ENCODE measurements at places on chromosomes 1 and 21.

- no peak for DNase-seq
Measured at GRCh38 chr21:31418377-31419001, 74.4 kb upstream of the TIAM1 start.

- no peak for DNase-seq
Measured at GRCh38 chr1:77016386-77016985, 149.2 kb downstream of the ST6GALNAC5 start.

DNA sequence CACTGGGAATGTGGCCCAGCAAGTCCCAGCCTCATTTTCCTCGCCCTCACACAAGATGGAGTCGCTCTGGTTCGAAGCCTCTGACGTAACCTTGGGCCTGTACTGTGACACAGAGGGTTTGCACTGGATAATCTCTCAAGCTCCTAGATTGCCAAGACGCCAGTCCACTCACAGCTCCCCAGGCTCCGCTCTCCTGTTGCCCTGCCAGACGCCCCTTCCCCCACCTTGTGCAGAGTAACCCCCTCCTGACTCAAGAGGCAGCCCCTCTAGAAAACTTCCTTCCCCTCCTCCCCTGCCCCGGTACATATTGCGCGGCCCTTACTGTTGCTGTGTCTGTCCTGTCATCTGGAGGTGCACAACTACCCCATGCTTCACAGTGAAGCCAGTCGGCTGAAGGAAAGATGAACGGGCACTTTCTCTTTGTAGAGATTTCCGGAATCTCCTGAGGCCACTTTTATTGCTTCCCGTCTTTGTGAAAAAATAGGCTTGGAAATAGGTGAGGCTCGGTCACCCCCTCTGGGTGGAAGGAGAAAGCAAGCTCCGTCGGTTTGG, 981 bp upstream of the KIAA1614 start:
- no peak for DNase-seq

DNA sequence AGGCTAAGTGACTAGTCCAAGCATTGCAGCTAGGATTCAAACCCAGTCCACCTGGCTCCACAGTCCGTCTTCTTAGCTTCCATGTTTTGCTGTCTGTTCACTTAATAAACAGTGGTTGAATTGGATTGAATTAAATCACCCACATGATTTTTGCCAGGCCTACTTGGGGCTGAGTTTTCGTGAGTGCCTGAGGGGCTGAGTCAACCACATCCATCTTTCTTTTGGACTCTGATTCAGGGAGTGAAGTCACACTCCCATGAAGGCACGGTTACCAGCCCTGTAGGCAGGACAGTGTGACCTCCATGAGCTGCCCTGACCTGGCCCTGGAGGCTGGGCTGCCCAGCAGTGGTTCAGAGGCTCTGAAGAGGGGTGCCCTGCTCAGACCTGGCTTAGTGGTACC, 123.7 kb downstream of the ACTL8 start:
- no peak for DNase-seq

DNA sequence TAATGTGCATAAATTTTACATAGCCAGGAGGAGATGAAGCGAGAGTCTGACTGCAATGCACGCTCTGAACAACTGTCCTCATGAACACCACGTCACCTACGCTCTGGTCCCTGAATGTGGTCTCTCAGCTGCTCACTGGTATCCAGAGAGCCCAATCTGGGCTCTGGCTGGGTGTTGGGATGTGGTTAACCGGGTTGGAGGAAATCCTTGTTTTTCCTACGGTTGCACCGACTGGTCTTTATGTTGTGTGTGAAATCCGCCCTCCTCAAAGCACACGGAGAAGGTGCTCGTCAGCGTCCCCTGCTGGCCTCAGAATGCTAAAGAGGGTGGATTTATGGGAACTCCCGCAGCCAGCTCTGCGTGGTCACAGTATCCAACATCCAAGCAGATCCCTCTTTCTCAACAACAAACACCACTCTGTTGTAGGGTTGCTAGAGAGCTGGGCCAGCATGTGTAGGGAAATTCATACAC, 51.8 kb upstream of the FAM89A start:
- no peak for DNase-seq

DNA sequence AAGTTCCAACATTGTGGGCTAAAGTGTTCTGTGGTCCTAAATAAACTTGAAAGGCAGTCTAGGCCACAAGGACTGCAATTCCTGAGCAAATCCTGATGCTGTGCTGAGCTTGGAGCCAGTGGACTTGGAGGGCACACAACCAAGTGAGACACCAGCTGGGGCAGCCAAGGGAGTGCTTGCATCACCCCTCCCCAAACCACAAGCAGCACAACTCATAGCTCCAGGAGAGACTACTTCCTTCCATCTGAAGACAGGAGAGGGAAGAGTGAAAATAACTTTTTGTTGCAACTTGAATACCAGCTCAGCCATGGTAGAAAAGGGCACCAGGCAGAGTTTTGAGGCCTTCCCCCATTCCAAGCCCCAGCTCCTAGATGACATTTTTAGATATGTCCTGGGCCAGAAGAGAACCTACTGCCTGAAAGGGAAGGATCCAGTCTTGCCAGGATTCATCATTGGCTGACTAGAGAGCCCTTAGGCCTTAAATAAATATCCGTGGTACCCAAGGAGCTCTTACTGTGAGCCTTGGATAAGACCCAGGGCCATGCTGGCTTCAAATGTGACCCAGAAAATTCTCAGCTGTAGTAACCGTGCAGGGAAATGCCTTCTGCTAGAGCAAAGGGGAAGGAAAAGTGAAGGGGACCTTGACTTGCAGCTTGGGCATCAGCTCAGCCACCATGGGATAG, 35.4 kb upstream of the LRRC8B start:
- no peak for DNase-seq
